Adrenal gland (tissue), 19 donors: ENCODE measurements at places on chromosomes 4 and X. TPM values are rescaled to one million over a fixed set of nuclear protein-coding genes. Genes with fewer than 3 reads are reported as not detected.

The INTS12 gene
- 11.3 TPM for polyA plus RNA-seq

DNA sequence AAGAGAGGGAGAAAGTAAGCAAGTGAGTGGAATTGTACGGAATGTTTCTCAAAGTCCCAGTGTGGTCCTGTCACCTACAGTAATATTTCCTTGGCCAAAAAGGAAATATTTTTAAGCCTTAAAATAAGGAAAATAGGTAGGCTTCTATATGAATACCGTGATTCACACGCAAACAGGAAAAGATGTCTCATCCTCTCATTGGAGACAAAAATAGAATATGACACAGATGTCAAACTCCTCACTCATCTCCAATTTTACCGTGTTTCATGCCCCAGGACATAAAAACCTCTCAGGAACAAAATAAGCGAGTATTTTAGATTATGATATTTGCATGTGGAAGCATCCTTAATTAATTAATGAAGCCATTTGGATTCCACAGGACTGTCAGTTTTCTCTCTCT is 1269.5 kb downstream of the RAPGEF2 start:
- no peak overlapping the region for H3K4me3 ChIP-seq
- DNase-seq, result no peak
- no peak overlapping the region for H3K27ac ChIP-seq
- H3K4me1 ChIP-seq, result no peaks in the 10 kb centered on the region

DNA sequence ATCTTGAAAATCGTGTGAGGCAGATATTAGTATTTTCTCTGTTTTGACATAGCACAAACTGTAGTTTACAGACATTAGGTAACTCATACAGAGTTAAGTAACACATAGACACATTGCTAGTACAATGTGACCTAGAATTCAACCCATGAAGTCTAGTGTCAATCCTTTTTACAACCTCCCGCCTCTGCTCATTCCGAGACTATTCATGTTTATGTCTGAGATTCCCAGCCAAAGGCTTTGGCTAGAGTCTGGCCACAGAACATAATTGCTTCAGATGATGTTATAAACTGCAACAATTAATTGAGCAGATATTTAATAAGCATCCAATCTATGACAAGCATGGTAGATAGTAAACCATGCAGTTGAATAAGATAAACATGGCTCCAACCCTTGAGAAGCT is 841.0 kb downstream of the STIM2 start:
- H3K27ac ChIP-seq, result no peak overlapping the region
- H3K36me3 ChIP-seq, result no peaks in the 10 kb centered on the region
- DNase-seq, result no peak
- H3K27me3 ChIP-seq, result no peaks in the 10 kb centered on the region

GRCh38 chrX:108097380-108097779 is 5.8 kb downstream of the ATG4A start:
- H3K4me3 ChIP-seq, result no peak overlapping the region
- no peak for DNase-seq
- H3K27ac ChIP-seq, result no peak overlapping the region
- H3K36me3 ChIP-seq, result no peaks in the 10 kb centered on the region
- no peaks in the 10 kb centered on the region for H3K4me1 ChIP-seq

GRCh38 chr4:1666391-1666790 is 17.7 kb downstream of the FAM53A start:
- H3K27me3 ChIP-seq, result no peaks in the 10 kb centered on the region
- no peak overlapping the region for H3K4me3 ChIP-seq
- no peaks in the 10 kb centered on the region for H3K36me3 ChIP-seq
- no peaks in the 10 kb centered on the region for H3K4me1 ChIP-seq

The UGT2B10 gene
- polyA plus RNA-seq, result not detected

The JCHAIN gene
- polyA plus RNA-seq, result 124 TPM

- H3K36me3 ChIP-seq, result no peaks in the 10 kb centered on the region
- no peak overlapping the region for H3K4me3 ChIP-seq
- H3K27me3 ChIP-seq, result peaks cover 19% of the 10 kb centered on the region
- H3K27ac ChIP-seq, result no peak overlapping the region
- no peaks in the 10 kb centered on the region for H3K4me1 ChIP-seq
These were observed 260.3 kb upstream of the RPS6KA3 start for GRCh38 chrX:20527041-20527440.

- H3K27ac ChIP-seq, result no peak overlapping the region
- no peak overlapping the region for H3K4me3 ChIP-seq
These were observed 119.2 kb downstream of the EFNB1 start for GRCh38 chrX:68947882-68948605.

DNA sequence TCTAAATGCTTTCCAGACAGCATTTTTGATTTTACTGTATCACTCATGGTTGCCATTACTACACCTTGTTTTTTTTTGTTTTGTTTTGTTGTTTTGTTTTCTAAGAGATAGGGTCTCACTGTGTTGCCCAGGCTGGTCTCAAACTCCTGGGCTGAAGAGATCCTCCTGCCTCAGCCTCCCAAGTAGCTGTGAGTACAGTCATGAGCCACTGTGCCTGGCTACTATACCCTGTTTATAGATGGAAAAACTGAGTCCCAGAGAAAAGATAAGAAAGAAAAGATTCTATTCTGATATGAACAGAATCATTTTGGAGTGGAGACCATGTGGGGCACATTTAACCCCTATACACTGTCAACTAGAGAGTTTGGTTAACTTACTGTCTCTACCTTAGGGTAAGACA is 20.0 kb downstream of the ADD1 start:
- H3K4me1 ChIP-seq, result peaks cover 98% of the 10 kb centered on the region
- H3K36me3 ChIP-seq, result no peaks in the 10 kb centered on the region
- no peak for DNase-seq
- H3K27me3 ChIP-seq, result no peaks in the 10 kb centered on the region

- DNase-seq, result no peak
- H3K4me1 ChIP-seq, result no peaks in the 10 kb centered on the region
- no peak overlapping the region for H3K4me3 ChIP-seq
- H3K27ac ChIP-seq, result peak overlapping the region; percentile 55
These were observed 4.3 kb downstream of the PGRMC1 start for GRCh38 chrX:119240356-119240755.

DNA sequence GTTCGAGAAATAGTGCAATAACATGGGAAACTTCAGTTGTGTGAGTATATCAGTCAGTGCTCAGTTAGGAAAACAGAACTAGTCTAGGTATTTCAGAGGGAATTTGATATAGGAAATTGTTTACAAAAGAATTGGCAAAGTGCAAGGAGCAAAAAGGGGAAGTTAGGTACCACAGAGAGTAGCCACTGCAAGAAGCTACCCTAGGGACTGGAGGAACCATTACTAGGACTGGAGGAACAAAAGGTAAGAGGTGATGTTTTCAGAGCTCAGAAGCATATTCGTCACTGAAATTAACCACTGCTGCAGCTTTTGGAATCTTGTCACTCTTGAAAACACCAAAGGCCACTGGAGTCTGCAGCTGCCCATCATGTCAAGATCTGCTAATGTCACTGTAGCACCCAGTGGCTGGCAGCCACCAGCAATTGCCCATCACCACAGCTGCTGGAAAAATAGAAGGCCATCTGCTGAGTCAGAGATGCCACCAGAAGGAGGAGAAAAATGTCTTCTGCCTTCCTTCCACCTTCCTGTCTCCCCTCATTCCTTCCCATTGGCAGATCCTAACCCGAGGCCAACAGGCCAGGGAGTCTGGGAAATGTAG is 160.6 kb upstream of the RPS6KA3 start:
- H3K4me3 ChIP-seq, result no peak overlapping the region
- H3K4me1 ChIP-seq, result no peaks in the 10 kb centered on the region
- peaks cover 11% of the 10 kb centered on the region for H3K27me3 ChIP-seq
- no peak overlapping the region for H3K27ac ChIP-seq
- no peak for DNase-seq

GRCh38 chrX:153728951-153729631 is 4.4 kb downstream of the ABCD1 start:
- no peak overlapping the region for H3K4me3 ChIP-seq
- DNase-seq, result peak; percentile 42
- H3K27ac ChIP-seq, result no peak overlapping the region

GRCh38 chrX:136183917-136184316 is 36.6 kb downstream of the FHL1 start:
- DNase-seq, result no peak
- H3K27me3 ChIP-seq, result no peaks in the 10 kb centered on the region
- no peak overlapping the region for H3K27ac ChIP-seq
- H3K4me3 ChIP-seq, result no peak overlapping the region
- no peaks in the 10 kb centered on the region for H3K36me3 ChIP-seq

The PPP4R3C gene
- polyA plus RNA-seq, result not detected

DNA sequence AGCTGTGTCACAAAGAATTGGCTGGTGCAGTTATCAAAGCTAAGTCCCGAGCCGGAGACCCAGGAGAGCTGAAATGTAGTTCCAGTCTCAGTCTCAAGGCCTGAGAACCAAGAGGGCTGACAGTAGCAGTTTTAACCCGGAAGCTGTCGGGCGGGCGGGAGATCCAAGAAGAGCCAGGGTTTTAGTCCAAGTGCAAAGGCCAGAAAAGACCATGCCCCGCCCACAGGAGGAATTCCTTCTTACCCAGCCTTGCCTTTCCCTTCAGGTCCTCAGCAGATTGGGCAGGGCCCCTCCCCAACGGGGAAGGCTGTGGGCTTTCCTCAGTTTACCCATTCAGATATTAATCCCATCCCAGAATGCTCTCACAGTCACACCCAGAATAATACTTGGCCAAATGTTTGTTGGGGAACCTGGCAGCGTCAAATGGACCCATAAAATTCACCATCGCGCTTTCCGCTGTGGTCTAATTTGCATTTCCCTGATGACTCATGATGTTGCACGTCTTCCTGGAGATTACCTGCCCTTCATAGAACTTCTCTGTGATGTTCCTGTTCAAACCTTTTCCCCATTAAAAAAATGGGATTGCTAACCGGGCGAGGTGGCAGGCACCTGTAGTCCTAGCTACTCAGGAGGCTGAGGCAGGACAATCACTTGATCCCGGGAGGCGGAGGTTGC is 16.2 kb downstream of the MAEA start:
- no peak overlapping the region for H3K4me3 ChIP-seq
- peak overlapping the region; percentile 2 for H3K27ac ChIP-seq
- DNase-seq, result no peak
- H3K4me1 ChIP-seq, result peaks cover 15% of the 10 kb centered on the region

DNA sequence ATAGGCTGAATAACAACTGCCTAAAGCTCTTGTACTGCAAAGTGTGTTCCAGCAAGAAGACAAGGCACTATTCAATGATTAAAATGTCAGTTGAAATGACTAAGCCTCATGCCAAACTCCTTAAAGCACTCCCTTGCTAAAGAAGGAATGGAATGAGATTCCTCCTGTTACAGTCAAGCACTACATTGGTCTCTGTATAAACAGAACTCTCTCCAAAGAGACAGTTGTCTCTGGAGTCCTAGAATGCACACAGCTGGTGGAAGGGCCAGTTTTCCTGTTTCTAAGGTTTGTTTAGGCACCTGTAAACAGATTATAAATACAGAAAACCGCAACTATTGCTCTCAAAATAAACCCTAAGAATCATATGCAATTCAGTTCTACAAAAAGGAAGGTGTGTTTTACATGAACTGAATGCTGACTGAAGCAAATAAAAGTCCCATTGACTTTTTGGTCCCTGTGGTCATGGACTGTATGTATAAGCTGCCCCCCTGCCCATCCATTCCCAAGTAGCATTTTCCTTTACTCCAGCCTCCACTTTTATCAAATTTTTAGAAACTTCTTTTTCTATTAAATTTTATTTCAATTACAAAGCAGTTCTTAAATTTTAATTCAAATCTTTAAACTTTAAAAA is 47.0 kb downstream of the FAT1 start:
- no peaks in the 10 kb centered on the region for H3K4me1 ChIP-seq
- no peaks in the 10 kb centered on the region for H3K36me3 ChIP-seq
- no peak overlapping the region for H3K27ac ChIP-seq
- no peak for DNase-seq
- H3K27me3 ChIP-seq, result no peaks in the 10 kb centered on the region

DNA sequence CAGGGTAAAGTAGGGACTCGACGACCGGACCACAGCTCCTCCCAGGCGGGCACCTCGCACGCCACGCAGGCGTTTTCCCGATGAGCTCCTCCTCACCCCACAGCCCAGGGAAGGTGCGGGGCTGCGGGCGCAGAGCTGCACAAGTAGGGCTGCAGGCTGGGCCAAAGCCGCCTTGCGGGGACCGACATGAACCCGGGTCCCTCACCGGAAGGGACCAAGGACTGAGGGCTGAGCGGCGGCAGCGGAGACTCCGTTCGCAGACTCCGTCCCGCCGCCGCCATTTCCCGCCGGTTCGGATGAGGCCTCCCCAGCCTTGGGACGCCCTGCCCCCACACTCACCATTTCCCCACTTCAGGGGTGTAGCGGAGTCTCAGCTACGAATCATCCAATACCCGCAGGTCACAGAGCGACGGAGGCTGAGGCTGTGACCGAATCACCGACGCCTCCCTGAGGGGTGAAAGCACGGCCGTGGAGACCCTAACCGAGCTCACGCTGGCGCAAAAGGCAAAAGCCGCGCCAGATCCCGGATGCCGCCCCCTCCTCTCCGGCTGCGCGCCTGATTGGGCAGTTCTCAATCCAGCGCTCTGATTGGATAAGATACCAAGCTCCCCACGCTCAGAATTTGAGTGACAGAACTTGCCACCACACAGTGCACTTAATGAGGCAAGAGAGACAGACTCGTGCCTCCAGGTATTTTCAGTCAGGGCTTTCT is at the start of gene ZNF732:
Gene ZNF732, minus strand, starts transcription at position 506 of the 712 bp plus-strand sequence. Its CDS starts 164 bp downstream, at position 342.
- no peak for DNase-seq
- H3K27ac ChIP-seq, result no peak within 1 kb of the TSS
- H3K36me3 ChIP-seq, result no peaks in the 10 kb centered on the region
- no peaks in the 10 kb centered on the region for H3K4me1 ChIP-seq

DNA sequence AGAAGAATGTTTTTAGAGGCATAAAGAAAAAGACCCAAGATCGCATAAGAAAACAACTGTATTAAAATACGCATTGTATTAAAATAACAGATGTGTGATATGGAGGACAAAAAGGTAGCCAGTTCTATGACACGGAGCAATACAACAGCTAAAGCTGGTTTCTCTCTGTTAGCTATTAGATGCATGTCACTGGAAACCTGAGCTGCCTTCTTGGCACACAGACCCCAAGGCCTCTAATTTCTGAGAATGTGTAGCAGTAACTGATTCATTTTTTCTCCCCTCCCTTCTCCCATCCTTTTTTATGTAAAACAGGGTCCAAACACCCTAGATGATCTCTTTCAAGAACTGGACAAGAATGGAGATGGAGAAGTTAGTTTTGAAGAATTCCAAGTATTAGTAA is 4.1 kb downstream of the S100G start:
- no peak overlapping the region for H3K4me3 ChIP-seq
- no peaks in the 10 kb centered on the region for H3K4me1 ChIP-seq
- H3K36me3 ChIP-seq, result no peaks in the 10 kb centered on the region
- no peaks in the 10 kb centered on the region for H3K27me3 ChIP-seq
- H3K27ac ChIP-seq, result no peak overlapping the region

DNA sequence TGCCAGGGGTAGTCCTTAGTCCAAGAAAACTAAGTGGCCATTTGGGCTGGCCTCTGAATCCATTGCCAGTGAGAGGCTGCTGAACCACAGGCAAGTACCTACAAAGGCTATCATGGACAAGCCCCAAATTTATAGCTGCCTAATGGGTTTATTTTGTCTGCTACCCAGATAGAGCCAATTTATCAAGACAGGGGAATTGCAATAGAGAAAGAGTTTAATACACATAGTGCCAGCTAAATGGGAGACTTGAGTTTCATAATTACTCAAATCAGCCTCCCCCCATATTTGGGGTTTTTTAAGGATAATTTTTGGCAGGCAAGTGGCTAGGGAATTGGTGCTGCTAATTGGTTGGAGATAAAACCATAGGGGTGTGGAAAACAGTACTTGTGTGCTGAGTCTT is 73.1 kb upstream of the BMP2K start:
- no peak for DNase-seq
- no peak overlapping the region for H3K27ac ChIP-seq
- H3K4me1 ChIP-seq, result peaks cover 3% of the 10 kb centered on the region
- no peaks in the 10 kb centered on the region for H3K36me3 ChIP-seq
- no peak overlapping the region for H3K4me3 ChIP-seq
- H3K27me3 ChIP-seq, result no peaks in the 10 kb centered on the region

The LRCH2 gene
- polyA plus RNA-seq, result 2.3 TPM

The POLA1 gene
- 5.1 TPM for polyA plus RNA-seq
